ENCODE measurements at places on chromosomes 11 and 22.

GRCh38 chr11:47264521-47264920 is 5.4 kb upstream of the MADD start:
- DNase-seq: no peak

- DNase-seq: no peak
Observed at GRCh38 chr11:126163779-126164178, 47.7 kb downstream of the RPUSD4 start.

DNA sequence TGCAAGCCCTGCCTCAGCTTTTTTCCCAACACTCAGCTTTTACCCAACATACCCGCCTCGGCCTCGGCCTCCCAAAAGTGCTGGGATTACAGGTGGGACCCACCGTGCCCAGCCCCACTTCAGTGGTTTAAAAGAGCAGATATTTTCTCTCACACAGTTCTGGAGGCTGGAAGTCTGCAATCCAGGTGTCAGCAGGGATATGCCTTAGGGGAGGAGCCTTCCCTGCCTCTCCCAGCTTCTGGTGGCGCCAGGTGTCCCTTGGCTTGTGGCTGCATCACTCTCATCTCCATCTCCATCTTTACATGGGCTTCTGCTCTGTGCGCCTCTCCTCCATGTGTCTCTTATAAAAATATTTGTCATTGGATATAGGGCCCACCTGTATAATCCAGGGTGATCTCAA is 50.0 kb downstream of the MCHR1 start:
- DNase-seq: no peak

GRCh38 chr11:60334005-60334620 is 7.1 kb downstream of the MS4A6E start:
- DNase-seq: peak; percentile 29

DNA sequence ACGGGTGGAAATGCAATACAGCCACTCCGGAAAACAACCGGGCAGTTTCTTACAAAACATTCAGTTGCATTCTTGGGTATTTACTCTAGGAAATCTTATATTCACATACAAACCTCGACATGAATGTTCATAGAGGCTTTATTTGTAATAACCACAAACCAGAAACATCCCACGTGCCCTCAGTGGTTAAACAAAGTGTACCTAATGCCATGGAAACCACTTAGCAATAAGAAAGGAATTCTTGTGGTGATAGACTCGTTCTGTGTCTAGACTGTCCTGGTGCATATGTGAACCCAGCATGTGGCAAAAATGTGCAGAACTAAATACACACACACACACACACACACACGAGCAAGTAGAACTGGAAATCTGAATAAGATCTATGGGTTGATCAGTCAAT is 1073.3 kb downstream of the TBC1D22A start:
- no peak for DNase-seq

DNA sequence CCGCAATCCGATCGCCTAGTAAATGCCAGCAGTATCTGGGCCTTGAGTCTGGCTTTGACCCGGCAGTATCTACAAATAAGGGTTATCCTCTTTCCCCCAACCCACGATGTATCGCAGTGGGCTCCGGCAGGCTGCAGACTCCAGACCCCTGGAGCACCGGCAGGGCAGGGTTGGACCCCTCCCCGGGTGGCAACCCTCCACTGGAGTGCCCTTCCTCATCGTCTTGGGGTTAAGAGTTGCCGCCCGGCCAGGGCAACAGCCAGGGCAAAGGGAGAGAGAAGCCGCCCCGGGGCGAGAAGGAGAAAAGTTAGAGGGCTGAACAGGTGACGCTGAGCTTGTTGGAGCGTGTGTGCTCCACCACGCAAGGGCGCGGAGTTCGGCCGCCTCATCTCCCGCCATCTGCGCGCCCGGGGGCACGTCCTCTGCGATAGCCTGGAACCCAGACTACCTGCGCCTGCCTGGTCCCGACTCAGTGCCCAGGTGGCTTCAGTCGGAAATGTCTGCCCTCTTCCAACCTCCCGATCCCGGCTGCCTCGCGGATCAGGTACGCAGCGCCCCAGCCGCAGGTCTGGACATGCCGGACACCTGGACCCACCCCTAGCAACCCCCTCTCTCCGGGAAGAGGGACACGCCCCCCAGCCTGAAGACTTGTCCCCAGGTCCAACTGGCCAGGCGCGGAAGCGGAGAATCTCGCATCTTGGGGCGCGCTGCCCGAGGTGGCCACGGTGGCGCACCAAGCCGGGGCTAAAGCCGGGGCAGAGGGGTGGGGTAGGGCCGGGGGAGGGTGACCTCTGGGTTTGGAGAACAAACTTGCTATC is 1.2 kb downstream of the DSCAML1 start:
- DNase-seq: no peak

- DNase-seq: no peak
Observed at GRCh38 chr11:74956397-74957015, 7.4 kb downstream of the SPCS2 start.

DNA sequence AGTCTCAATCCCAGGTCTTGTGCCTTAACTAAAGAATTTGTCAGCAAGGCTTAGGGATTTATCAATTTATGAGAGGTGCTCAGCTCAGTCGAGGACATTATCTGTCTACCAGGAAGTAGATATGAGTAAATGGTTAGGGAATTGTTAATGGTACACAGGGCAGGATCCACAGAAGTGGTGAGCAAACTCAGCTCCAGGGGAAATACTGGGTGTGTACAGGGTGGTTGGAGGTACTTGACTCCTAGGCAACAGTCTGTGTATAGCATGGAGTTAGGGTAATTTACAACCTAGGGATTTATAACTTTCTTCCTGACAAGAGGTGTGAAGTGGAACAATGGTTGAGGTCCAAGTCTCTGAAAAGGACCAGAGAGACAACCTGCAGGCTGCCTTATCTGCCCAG is 123.4 kb upstream of the OR9Q1 start:
- no peak for DNase-seq

- no peak for DNase-seq
Observed at GRCh38 chr22:36083056-36083455, 54.4 kb upstream of the RBFOX2 start.

DNA sequence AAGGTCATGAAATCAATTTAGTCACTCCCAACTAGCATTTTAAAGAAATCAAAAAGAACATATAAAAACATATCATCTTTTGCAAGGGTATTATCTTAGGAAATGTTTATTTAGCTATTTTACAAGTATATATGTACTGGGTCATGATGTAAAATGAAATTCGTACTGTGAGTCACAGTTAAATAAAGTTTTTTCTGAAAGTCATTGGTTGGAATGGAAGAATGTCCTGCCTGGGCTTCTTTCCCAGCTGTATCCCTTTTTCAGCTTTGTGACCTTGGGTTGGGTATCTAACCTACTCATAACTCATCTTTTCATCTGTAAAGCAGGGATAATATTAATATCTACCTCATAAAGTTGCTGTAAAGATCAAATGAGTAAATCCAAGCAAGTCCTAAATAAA is 15.7 kb downstream of the FDX1 start:
- no peak for DNase-seq

DNA sequence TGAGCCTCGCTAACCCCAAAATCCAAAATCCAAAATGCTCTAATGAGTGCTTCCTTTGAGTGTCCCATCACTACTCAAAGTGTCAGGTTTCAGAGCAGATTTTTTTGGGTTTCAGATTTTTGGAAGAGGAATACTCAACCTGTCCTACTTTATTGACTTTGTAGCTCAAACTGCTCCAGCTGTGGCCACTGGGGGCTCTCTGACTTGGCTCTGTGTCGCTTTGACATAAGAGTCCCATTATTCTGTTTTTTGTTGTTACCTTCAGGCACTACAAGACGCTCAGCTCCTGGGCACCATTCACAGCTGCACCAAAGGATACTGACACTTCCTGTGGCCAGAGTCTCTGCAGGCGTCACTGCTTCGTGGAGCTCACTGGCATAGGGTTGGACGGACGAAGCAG is 41.1 kb downstream of the PHF21B start:
- no peak for DNase-seq

DNA sequence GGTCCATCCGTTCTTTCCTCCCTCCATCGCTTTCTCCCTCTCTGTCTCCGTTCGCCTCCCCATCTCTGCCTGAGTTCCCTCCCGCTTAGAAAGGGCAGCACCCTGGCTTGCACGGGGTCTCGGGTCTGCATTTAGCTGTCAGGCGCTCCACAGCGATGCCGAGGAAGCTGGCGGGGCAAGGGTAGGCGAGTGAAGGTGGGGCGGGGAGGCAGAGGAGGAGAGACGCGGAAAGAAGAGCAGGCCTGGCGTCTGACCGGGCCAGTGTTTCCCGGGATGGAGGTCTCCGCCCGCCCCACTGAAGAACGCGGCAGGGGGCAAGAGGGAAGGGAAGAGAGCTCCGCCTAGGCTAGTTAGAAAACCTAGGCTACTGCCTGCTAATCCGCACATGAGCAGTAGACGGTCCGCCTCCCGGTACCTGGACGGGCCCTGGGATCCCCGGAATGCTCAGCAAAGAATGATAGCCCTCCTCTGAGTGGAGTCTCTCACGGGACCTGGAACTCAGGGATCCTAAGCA is 3922.5 kb upstream of the OR11H1 start:
- no peak for DNase-seq

- no peak for DNase-seq
Observed at GRCh38 chr11:61119055-61119454, 16.8 kb downstream of the CD5 start.

GRCh38 chr11:106077609-106078455 is at the start of gene AASDHPPT:
Gene AASDHPPT (plus strand): TSS chr11:106077662. CDS start chr11:106077711, 49 bp downstream.
- no peak for DNase-seq

DNA sequence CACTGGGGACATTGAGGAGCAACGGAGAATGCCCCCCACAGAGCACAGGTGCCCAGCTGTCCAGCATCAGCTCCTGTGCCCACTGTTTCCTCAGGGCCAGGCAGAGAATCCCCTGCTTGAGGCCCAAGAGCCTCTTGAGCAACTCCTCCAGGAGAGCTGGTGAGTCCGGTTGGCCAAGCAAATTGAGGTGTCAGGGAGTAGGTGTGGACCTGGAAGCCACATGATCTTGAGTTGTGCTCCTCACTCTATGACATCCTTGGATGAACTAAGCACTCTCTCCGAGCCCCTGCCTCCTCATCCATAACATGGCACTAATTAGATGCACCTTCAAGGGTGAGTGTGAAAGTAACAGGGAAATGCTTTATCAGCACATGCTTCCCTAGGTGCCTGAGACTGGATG is 121.3 kb downstream of the DBX1 start:
- DNase-seq: no peak

- no peak for DNase-seq
Observed at GRCh38 chr11:35144136-35144741, 5.3 kb downstream of the CD44 start.

DNA sequence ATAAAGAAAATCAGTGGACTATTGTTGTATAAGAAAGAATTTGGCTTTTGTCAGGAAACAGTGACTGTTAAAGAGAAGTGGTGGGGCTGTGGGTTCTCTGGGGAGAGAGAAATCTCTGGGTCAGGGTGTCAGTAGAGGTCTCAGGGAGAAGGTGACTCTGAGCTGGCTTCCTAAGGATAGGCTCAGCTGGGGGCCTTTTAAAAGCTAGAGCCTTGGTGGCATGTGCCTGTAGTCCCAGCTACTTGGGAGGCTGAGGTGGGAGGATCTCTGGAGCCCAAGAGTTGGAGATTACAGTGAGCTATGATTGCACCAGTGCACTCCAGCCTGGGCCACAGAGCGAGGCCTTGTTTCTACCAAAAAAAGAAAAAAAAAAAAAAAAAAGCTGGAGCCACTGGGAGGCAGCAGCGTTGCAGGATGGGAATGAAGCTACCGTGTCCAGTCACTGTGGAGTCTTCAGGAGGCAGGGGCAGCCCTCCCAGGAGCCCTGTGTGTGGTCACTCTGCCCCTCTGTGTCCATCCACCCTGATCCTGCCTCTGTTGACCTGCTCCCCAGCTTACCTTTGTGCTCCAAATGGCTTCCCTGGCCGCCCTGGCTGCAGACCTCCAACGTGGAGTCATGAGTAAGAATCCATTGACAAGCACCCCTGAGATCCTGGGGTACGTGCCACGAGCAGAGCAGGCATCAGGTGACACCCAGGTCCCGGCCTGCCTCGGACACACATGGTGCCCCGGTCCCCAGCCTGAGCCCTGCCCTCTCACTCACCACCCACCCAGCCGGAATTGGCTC is 5.4 kb upstream of the MIF start:
- DNase-seq: peak; percentile 52

GRCh38 chr11:75204685-75205563 is 35.6 kb upstream of the TPBGL start:
- peak; percentile 79 for DNase-seq
